ENCODE measurements at places on chromosomes 1 and 21.

DNA sequence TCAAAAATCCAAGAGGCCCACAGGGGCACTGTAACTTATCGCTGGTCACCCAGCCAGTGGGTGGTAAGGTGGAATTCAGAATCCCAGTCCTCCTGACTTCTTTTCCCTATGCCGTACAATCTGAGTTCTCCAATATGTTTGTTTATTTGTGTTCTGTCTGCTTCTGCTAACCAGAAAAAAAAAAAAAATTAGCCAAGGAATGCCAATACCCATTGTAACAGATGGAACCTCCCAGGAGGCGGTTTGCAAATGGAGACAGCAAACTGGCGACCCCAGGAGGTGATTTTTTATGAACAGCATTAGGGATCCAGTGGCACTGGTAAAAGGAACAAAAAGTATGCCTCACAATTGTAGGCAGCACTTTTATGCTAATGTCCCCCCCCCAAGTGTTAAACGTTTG is 189.0 kb upstream of the FGGY start:
- H3K27me3 ChIP-seq, result peaks cover 3% of the 10 kb centered on the region
- H3K36me3 ChIP-seq, result no peaks in the 10 kb centered on the region
- H3K4me3 ChIP-seq, result no peak overlapping the region
- peaks cover 21% of the 10 kb centered on the region for H3K4me1 ChIP-seq
- H3K27ac ChIP-seq, result no peak overlapping the region
- no peak for DNase-seq

DNA sequence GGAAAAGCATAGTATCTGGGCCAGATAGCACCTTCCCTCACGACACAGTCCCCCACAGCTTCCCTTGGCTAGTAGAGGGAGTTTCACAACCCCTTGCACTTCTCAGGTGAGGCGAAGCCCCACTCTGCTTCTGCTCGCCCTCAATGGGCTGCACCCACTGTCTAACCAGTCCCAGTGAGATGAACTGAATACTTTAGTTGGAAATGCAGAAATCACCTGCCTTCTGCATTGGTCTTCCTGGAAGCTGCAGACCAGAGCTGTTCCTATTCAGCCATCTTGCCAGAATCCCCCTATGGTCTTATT is 243.2 kb upstream of the FAM78B start:
- H3K36me3 ChIP-seq, result peaks cover 20% of the 10 kb centered on the region
- no peaks in the 10 kb centered on the region for H3K27me3 ChIP-seq
- no peak overlapping the region for H3K27ac ChIP-seq
- peaks cover 14% of the 10 kb centered on the region for H3K4me1 ChIP-seq
- DNase-seq, result no peak

DNA sequence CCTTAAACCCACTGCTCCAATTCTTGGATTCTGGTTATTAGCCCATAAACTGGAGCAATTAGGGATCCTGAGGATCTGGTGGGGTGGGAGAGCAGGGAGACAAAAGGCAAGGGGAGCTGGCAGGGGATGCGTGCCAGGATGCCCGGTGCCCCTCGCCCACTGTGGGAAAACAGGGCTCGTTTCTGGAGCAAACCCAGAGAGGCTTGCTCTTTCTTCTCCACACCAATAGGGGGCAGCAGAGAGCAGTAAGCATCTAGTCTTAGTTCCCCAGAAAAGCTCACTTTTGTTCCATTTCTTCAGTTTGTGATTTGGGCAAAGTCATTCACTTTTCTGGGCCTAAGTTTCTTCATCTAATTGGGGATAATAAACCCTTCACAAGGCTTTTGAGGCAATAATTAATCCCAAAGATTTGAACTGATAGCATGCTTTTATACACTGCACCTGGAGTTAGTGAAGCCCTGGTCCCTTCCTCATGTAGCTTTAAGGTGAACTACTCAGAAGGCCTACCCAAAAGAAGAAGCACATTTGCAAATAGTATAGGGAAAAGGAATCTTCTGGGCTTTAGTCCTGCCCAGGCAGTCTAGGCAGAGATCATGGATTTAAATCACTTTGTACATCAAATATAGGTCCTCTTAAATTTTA is 160.6 kb upstream of the USP24 start:
- DNase-seq, result peak; percentile 42
- no peaks in the 10 kb centered on the region for H3K27me3 ChIP-seq
- H3K4me3 ChIP-seq, result no peak overlapping the region
- no peaks in the 10 kb centered on the region for H3K4me1 ChIP-seq

GRCh38 chr1:186144505-186144904 is 230.5 kb downstream of the TPR start:
- H3K4me3 ChIP-seq, result no peak overlapping the region
- no peaks in the 10 kb centered on the region for H3K27me3 ChIP-seq
- H3K36me3 ChIP-seq, result peaks cover 13% of the 10 kb centered on the region
- no peak overlapping the region for H3K27ac ChIP-seq
- no peaks in the 10 kb centered on the region for H3K4me1 ChIP-seq
- no peak for DNase-seq

DNA sequence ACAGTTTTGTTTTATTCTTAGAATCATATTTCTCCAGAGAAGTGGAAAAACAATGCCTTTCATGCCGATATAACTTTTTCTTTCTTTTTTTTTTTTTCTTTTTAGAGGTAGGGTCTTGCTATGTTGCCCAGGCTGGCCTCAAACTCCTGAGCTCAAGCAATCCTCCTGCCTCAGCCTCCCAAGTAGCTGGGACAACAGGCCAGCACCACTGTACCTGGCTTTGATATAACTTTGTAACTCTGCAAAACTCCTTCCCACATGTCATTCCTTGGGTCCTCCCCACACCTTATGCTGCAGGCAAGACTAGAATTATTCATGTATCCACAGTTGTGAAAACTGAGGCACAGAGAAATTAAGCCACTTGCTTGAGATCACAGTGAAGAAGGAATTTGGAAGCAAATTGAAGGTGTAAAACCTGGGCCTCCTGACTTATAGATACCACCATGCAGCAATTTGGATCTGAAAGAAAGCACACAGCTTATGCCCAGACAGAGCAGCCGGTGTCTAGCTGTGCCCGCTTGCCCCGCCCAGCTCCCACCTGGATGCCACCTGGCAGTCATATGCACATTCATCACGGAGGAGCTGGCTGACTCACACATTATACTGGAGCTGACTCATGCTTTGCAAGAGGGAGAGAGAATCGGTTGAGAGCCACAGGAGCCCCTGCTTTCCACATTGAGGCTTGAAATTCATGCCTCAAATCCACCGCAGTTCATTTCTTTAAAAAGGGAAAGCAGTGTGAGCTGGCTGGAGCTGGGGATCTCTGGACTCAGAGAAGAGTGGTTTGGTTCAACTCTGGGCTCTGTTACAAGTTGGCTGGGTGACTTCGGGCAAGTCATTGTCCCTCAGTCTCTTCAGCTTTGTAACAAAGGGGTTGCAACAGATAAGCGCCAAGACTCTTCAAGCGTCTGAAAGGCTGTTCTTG is 8.3 kb upstream of the SLC2A1 start:
- no peak overlapping the region for H3K4me3 ChIP-seq
- no peaks in the 10 kb centered on the region for H3K27me3 ChIP-seq
- DNase-seq, result peak; percentile 32
- H3K4me1 ChIP-seq, result peaks cover 35% of the 10 kb centered on the region

- H3K27ac ChIP-seq, result no peak overlapping the region
- no peak overlapping the region for H3K4me3 ChIP-seq
- no peaks in the 10 kb centered on the region for H3K27me3 ChIP-seq
- peaks cover 24% of the 10 kb centered on the region for H3K36me3 ChIP-seq
- DNase-seq, result no peak
These were observed 67.1 kb downstream of the PTPRU start for GRCh38 chr1:29303201-29304024.

DNA sequence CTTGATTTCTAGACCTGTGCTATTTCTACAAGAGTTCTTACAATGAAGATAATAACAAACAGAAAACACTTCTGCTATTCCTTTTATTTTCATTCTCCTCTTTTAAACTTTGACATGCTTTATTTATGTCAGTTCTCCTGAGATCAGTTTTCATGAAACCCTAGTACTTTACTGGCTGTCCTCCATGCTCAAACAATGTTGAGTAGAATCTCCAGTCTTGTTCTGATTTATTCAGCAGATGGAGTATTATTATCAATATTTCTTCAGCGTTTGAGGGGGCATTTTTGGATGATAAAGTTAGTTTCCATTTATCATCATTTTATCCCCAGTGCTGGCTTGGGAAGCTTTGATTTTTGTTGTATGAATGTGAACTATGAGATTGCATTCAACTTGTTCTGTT is 85.9 kb upstream of the WARS2 start:
- H3K4me1 ChIP-seq, result peaks cover 13% of the 10 kb centered on the region
- H3K27me3 ChIP-seq, result no peaks in the 10 kb centered on the region
- H3K36me3 ChIP-seq, result no peaks in the 10 kb centered on the region
- H3K27ac ChIP-seq, result no peak overlapping the region
- no peak for DNase-seq

GRCh38 chr1:156073740-156074139 is 8.5 kb downstream of the MEX3A start:
- H3K4me1 ChIP-seq, result peaks cover 70% of the 10 kb centered on the region
- H3K27ac ChIP-seq, result peak overlapping the region; percentile 98
- DNase-seq, result peak; percentile 80

DNA sequence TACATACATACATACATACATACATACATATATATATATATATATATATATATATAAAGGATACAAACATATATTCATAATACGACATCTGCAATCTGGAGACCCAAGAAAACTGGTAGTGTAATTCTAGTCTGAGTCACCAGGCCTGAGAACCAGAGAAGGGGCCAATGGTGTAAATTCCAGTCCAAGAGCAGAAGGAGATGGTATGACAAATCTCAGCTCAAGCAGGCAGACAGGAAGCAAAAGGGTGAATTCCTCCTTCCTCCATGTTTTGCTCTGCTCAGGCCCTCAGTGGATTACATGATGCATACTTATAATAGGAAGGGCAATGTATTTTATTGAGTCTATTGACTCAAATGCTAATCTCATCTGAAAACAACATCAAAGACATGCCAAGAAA is 1060.4 kb upstream of the TMPRSS15 start:
- no peak for DNase-seq
- peaks cover 5% of the 10 kb centered on the region for H3K36me3 ChIP-seq
- no peak overlapping the region for H3K4me3 ChIP-seq

GRCh38 chr1:112722601-112723510 is 7.7 kb upstream of the PPM1J start:
- peaks cover 18% of the 10 kb centered on the region for H3K4me1 ChIP-seq
- no peaks in the 10 kb centered on the region for H3K36me3 ChIP-seq
- peaks cover 55% of the 10 kb centered on the region for H3K27me3 ChIP-seq
- DNase-seq, result peak; percentile 58

DNA sequence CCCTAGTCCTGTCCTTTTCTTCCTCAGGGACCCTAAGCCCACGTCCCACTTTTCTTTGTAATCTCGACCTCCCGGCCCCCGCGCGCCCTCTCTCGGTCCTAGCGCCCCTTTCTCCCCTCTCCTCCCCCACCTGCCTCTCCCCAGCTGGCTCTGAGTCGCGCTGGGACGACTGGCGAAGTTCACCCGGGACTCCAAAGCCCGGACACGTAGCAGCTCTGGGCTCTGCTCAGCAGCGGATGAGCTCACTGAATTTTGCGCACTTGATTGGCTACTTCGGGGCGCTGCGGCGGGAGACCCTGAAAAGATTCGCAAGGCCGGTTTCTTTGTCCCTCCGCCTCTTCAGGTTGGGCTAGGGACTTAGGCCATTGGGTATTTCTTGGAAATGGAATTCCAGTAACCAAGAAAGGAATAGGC is 16.3 kb upstream of the ACKR1 start:
- peak overlapping the region; percentile 85 for H3K27ac ChIP-seq
- DNase-seq, result peak; percentile 89
- H3K36me3 ChIP-seq, result no peaks in the 10 kb centered on the region
- peak overlapping the region; percentile 83 for H3K4me3 ChIP-seq
- peaks cover 3% of the 10 kb centered on the region for H3K27me3 ChIP-seq
- H3K4me1 ChIP-seq, result peaks cover 43% of the 10 kb centered on the region

- no peak overlapping the region for H3K27ac ChIP-seq
- H3K27me3 ChIP-seq, result peaks cover 6% of the 10 kb centered on the region
- DNase-seq, result no peak
- H3K4me3 ChIP-seq, result no peak overlapping the region
- no peaks in the 10 kb centered on the region for H3K36me3 ChIP-seq
These were observed 92.9 kb downstream of the UBIAD1 start for GRCh38 chr1:11365744-11366387.

GRCh38 chr1:70727886-70728489 is 316.9 kb downstream of the CTH start:
- H3K27me3 ChIP-seq, result peaks cover 4% of the 10 kb centered on the region
- peak; percentile 29 for DNase-seq
- H3K4me3 ChIP-seq, result no peak overlapping the region
- H3K36me3 ChIP-seq, result peaks cover 29% of the 10 kb centered on the region
- H3K4me1 ChIP-seq, result peaks cover 10% of the 10 kb centered on the region
- H3K27ac ChIP-seq, result no peak overlapping the region

DNA sequence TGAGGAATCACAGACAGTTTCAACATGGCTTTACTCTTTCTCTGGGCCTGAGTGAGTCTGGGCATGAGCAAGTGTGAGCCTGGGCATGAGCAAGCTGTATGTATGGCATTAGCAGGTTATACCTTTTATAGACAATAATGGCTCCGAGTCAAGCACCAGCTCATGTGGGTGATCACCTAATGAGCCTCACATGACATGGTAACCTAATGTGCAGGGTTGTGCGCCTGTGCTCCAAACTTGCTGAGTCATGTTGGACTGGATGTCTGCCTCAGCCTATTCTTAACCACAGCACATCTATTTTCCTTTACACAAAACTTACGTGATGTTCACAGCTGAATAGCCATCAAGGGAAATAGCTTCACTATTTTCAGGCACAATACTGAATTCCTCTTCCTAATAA is 236.2 kb upstream of the NRIP1 start:
- peaks cover 10% of the 10 kb centered on the region for H3K4me1 ChIP-seq
- H3K27ac ChIP-seq, result no peak overlapping the region
- no peaks in the 10 kb centered on the region for H3K27me3 ChIP-seq
- no peak for DNase-seq
